ENCODE measurements at places on chromosomes 11 and 22.
A peak's percentile ranks its signal among the peaks of the same experiment; 100 is the strongest.

DNA sequence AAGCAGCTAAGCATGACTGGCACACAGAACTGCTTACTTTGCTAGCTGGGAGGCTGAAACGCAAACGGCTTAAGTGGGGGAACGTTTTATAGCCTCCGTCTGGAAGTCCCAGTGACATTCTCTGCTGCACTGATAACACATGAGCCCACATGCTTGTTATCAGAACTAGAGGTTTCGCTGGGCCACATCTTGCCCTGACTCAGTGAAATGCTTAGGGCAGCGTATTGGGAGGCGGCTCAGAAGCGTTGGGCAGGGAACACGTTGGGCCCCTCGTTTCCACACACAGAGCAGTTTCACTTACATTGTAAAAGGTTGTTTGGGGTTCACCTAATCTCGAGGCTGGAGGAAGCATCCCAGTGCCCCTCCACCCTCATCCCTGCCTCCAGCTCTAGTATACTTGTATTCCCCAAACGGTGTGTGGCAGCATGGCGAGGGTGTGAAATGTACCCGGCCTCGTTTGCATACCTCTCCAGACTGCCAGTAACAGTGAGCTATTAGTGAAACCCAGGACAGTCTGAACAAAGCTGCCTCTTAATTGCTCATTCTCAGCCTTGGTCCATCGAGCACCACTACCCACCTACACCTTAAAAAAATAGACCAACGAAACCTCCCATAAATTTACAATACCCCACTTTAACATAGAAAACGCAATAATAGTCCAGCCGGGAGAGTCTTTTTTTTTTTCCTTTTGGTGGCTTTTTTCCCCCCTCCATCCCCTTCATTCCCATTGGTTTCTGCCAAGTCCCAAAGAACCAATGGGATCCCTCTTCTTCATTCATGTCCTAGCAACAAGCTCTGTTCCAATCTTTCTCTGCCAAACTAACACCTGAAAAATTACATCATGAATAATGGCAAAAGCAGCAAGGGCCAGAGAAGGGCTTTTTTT, 218.8 kb upstream of the SORL1-AS1 start:
- DNase-seq = no peak

DNA sequence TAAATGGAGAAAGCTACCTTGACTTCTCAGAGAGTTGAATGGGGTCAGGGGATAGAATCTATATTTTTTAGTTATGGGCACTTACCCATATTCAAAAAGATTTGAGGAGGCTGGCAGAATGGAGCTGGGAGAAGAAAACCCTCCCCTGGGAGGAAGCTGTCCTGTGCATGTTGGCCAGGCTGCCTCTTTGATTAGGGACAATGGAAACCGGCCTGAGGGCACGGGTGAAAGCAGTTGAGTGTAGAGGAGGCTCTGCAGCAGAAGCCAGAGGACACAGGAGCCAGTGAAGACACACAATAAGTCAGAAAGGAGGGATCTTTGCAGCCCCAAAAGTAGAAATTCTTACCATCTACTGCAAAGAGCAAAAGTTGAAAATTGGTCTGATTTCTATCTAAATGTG, 66.6 kb upstream of the B3GAT1 start:
- DNase-seq = no peak

DNA sequence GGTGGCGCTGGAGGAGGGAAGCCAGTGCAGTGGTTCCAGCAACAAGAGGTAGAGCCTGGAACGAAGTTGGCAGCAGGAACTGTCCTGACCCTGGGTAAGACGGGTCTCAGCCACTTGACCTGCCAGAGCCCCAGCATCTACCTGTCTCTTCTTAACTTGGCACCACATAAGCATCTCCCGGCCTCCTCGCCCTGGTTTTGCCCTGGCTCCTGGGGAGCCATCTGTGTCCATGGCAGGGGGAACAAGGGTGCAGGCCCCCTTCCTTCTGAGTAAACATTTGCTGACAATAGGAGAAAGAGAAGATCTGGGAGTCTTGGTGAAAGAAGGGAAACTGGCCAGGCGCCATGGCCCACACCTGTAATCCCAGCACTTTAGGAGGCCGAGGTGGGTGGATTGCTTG, 12.8 kb downstream of the P2RY2 start:
- DNase-seq = peak; percentile 64

DNA sequence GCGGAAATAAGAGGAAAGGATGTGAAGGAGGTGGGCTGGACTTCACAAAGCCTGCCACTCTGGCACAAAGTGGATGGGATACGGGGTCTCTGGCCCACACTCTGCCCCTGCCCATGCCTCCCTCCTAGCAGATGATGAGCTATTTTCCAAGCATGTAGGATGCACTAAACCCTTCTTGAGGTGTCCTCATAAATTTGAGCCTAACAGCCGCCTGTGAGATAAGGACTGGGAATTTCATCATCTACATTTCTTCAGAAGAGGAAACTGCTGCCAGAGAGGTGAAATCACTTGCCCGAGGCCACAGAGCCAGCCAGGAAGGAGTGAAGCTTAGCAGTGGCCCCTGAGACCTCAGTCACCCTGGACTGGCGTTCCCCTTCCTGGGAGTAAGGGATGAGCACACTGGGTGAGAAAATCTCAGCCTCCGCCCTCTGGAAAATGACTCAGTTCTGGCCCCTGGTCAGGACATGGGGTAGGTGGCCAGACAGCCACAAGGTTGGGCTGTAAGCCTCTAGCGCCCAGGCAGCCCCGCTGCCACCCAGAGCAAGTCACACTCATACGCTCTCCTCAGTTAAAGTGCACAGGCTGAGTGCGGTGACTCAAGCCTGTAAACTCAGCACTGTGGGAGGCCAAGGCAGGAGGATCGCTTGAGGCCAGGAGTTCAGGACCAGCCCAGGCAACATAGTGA, 27.9 kb downstream of the MB start:
- DNase-seq = no peak

DNA sequence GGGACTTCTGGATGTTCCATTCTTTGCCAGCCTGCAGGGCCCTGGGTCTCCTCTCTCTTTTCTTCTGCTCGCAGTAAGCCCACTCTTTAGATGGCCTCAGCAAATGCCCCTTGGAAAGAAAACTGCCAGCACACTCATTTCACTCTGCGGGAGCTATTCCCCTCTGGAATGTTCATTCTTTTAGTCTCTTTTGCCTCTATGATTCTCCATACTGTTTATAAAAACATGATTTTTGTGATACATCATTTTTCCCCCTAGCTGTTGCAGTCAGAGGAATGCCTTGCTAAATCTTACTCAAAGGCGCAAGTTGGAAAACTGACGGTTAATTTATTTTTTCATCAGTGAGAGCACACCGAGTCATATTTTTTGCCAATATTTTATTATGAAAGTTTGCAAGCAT, 184.9 kb downstream of the SNX19 start:
- no peak for DNase-seq

DNA sequence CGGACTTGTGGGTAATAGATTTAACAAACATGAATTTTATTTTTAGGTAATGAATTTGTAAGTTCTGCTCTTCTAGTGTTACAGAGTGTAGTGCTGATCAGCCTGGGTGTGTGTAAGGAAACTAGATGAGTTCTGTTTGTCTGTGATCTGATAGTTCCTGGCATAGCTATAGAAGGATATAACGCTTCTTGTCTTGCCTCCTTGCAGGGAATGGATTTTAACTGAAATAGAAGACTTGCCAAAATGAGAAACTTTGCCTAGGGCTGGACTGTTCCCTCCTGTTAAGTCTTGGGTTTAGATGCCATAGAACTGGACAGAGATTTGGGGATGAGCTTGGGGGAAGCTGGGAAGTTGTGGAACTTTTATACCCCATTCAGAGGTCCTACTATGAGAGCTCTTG, 11.6 kb downstream of the CCDC81 start:
- DNase-seq = no peak

DNA sequence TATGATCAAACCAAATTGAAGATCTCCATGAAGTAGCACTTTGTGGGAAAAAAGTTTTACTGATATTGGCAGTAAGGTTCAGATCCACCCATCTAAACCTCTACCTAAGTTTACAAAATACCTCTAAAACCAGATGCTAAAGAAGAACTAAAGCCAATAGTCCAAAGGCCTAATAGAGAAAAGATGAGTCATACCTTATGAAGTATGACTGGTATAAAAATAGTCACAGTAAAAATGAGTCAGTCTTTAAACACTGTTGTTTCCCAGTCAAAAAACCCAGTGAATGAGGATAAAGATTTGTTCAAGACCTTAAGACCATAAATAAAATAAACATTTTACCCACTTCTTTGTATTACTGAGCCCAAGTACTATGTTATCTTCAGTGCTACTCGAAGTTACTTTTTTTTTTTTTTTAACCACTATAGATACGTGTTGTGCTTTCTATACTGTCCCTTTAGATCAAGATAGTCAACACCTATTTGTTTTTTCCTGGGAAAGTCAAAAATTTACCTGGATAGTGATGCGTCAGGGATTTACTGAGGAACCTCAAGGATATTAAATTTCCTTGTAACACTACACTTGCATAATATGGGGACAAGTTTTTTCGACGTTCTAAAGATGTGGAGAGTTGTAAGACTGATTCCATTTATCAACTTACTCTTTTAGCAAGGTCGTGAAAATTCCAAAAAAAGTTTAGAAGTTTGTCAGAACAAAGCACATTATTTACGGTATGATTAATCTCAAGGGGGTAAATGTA, 87.3 kb downstream of the CCDC73 start:
- no peak for DNase-seq

DNA sequence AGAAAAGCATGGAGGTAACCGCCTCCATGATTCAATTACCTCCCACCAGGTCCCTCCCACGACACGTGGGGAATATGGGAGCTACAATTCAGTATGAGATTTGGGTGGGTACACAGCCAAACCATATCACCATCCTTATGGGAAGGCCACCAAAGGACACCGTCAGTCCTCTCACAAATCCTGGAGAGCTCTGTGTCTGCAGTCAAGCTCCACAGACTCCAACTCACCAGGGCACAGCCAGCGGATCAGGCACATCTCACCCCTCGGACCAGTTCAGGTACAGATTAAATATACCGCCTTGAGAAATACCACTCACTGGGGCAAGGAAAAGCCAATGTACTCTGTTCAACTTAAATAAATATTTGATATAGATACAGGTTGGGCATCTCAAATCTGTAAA, 100.3 kb downstream of the MICAL3 start:
- peak; percentile 59 for DNase-seq

GRCh38 chr11:116357784-116358544, 414.8 kb downstream of the BUD13 start:
- no peak for DNase-seq

GRCh38 chr11:95068549-95068948, 1.8 kb downstream of the SRSF8 start:
- DNase-seq = no peak

DNA sequence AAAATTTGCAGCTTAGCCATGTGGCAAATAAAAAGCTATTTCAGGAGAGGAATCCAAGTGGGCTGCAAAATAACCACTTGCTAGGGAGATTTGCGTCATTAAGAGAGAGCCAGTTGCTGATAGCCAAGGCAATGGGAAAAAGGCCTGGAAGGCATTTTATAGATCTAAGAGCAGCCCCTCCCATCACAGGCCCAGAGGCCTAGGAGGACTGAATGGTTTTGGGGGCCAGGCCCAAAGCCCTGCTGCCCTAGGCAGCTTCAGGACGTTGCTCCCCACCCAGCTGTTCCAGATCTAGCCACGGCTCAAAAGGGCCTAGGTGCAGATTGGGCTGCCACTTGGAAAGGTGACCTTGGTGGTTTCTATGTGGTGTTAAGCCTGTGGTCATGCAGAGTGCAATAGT, 169.0 kb downstream of the AASDHPPT start:
- DNase-seq = no peak

DNA sequence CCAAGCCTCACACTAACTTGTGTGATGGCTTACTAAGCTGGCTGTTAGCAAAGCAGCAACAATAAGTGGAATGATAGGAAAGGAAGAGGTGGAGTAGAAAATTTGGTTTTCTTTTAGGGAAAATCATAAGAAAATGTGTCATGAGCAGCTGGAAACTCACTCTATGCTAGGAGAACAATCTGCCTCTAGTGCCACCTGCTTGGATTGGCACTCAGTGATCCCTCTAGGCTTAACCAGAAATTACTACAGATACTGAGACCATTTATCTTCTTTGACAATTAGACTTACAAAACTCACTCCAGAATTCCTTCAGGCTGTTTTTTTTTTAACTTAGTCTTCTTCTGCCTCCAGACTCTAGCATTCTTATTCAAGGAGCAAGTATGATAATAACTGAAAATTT, 117.3 kb downstream of the CD44 start:
- no peak for DNase-seq

GRCh38 chr11:33290319-33290718, 33.1 kb downstream of the HIPK3 start:
- DNase-seq = no peak

- DNase-seq = no peak
These were observed 35.2 kb downstream of the BTG4 start for GRCh38 chr11:111476956-111477355.

- DNase-seq = no peak
These were observed 6.0 kb downstream of the APOL1 start for GRCh38 chr22:36258701-36259614.

DNA sequence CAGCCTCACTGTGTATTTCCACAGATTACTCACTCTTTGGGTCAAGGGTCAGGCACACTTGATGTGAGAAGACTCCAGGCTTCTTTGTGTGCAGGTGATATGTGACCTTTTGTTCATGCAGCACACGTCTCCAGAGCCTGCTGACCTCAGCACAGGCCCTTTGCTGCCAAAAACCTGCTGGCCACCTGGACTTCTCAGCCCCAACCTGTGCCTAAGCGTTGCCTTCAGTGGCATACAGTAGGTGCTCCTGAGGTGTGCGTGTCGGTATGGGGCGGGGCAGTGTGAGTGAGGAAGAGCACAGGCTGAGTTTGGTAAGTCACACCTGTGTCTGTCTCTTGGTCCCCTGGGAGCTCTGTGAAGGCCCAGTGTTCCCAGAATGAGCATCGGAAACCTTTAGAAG, 58.1 kb downstream of the WNT11 start:
- DNase-seq = peak; percentile 60

- no peak for DNase-seq
These were observed 55.6 kb upstream of the LARGE1 start for GRCh38 chr22:33975841-33976240.

- DNase-seq = no peak
These were observed 120.5 kb downstream of the CACNA1I start for GRCh38 chr22:39690881-39691605.

DNA sequence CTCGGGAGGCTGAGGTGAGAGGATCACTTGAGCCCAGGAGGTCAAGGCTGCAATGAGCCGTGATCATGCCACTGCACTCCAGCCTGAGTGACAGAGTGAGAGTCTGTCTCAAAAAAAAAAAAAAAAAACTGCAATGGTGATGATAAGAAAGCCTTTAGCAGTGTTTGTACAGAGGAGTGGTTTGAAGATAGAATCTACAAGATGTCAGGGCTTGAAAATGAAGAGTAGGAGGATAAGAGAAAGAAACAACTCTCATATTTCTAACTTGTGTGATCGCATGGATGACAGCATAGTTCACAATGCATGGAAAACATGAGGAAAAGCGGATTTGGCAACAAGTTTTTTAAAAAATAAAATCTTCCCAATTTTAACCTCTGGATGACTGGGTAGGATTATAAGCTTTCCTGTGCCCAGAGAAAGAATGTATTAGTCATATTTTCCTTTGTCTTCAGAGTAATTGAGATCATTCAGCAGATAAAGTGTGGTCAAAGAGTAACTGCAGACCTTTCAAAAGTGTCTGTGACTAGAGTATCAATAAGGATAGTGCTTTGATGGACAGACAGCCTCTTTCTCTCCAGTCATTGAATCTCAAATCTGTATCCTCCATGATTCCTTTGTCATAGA, 328.1 kb downstream of the CASP12 start:
- no peak for DNase-seq
